Neural progenitor cell (in vitro differentiated cells): ENCODE measurements at places on chromosomes 1 and 21. TPM values are rescaled to one million over a fixed set of nuclear protein-coding genes. Genes with fewer than 3 reads are reported as not detected.

TPTE gene
- total RNA-seq, result not detected in 2 replicates

BARHL2 gene
- not detected in 2 replicates for total RNA-seq

PATJ gene
- 24.3 and 24.8 TPM in 2 replicates for total RNA-seq

RIMKLA gene
- 5.1 and 5.4 TPM in 2 replicates for total RNA-seq

TTC13 gene
- total RNA-seq, result 20.8 and 23.0 TPM in 2 replicates

FNDC10 gene
- 2.5 and 7.8 TPM in 2 replicates for total RNA-seq

TTC24 gene
- total RNA-seq, result not detected in 2 replicates

ABCG1 gene
- total RNA-seq, result 1.9 and 2.0 TPM in 2 replicates
